NB4 (cell line): ENCODE measurements at places on chromosomes 2 and 18.

GRCh38 chr2:68849579-68850030, 21.6 kb downstream of the BMP10 start:
- no peak for DNase-seq

DNA sequence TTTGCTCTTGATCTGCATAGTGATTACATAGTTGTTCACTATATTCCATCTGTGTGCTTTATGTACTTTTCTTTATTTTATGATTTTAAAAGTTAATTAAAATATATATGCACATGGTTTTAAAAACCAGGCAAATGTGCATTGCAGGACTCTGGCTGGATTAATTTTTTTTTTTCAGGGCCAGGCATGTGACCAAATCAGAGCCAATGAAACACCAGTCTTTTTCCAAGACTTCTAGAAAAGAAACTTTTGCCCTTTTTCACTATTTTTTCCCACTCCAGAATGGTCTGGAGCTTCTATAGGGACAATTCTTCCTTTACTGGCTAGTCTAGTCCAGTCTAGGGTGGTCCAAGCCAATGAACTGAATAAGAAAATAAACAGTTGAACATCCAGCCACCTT, 198.1 kb upstream of the FBXO11 start:
- DNase-seq = no peak

GRCh38 chr18:26480897-26481795, 67.2 kb downstream of the KCTD1 start:
- no peak for DNase-seq

- no peak for DNase-seq
Measured at GRCh38 chr18:45202061-45202460, 413.2 kb upstream of the SLC14A2 start.

DNA sequence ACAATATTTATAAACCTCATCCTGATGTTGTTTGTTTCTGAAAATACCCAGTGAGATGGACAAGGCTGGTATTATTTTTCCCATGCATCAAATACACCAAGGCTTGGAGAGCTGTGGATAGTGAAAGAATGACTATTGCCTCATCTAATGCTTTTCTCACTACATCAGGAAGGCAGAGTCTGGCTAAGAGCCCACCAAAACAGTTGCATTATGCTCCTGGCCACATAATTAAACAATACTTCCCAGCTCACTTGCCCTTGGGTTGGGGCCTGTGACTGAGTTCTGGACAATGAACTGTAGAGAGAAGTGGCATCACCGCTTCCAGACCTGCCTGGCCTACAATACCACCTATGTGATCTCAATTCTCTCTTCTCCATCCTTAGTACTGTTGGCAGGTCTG, 46.4 kb upstream of the REEP1 start:
- no peak for DNase-seq

- DNase-seq = peak; percentile 84
Measured at GRCh38 chr2:10534514-10535250, 86.6 kb upstream of the ODC1 start.

GRCh38 chr18:33749834-33750233, 171.8 kb downstream of the ASXL3 start:
- peak; percentile 2 for DNase-seq

DNA sequence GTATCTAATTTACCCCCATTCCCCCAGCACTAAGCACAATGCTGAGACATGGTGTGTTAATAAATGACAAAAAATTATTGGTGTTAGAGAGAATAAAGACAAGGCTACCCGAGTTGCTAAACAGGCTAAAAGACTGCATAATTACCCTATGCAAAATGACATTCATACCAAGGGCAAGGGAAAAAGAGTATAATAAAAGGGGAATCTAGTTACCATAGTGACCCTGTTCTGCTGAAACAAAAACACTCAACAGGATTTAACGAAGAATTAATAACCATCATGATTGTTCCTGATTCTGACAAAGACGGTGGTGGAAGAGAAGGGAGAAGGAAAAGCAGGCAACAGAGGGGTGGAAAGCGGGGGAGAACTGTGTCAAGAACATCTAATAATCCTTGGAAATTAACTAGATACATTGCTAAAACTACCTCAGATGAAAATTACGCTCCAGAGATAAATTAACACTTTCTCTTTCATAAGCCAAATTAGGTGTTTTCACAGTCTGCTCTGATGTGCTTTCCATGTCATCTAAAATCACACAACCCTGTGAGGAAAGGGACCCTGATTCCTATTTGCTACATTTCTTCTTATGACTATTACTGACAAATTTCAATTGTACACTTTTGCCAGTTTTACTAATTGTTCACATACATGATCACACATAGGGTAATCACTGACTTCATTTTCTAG, 25.5 kb downstream of the TTR start:
- no peak for DNase-seq

GRCh38 chr18:35442701-35443100, 55.1 kb downstream of the INO80C start:
- no peak for DNase-seq
